ENCODE measurements at places on chromosomes 16 and 17.

GRCh38 chr17:32445971-32446370 is 1.7 kb downstream of the PSMD11 start:
- DNase-seq, result no peak

DNA sequence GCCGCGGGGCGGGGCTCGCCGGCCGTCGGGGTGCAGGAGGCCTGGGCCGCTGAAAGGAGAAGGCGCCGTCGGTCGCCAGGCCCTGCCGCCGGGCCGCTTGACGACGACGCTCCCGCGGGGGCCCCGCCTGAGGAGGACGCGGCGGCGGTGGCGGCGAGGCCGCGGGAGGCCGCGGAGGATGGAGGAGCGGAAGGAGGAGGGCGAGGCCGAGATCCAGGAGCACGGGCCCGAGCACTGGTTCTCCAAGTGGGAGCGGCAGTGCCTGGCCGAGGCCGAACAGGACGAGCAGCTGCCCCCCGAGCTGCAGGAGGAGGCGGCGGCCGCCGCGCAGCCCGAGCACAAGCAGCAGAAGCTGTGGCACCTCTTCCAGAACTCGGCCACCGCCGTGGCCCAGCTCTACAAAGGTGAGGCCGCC is 430 bp downstream of the HAPSTR1 start:
- no peak for DNase-seq

DNA sequence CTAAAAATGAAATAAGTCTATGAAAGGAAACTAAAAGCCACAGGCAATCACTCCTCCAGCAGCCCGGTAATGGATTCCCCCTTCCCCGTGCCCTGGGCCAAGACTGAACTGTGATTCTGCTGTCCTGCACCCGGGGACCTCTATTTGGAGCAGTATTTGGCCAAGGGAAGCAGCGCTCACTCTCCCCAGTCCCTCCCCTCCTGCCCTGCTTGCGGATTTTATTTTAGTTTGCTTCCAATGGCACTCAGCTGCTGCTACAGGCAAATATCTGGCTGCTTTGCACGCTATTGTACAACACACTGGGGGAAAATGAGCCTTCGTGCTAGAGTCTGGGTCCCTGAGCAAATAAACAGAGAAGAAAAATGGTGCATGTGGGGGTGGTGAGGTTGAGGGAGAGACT is 975.7 kb upstream of the RBFOX1 start:
- no peak for DNase-seq

DNA sequence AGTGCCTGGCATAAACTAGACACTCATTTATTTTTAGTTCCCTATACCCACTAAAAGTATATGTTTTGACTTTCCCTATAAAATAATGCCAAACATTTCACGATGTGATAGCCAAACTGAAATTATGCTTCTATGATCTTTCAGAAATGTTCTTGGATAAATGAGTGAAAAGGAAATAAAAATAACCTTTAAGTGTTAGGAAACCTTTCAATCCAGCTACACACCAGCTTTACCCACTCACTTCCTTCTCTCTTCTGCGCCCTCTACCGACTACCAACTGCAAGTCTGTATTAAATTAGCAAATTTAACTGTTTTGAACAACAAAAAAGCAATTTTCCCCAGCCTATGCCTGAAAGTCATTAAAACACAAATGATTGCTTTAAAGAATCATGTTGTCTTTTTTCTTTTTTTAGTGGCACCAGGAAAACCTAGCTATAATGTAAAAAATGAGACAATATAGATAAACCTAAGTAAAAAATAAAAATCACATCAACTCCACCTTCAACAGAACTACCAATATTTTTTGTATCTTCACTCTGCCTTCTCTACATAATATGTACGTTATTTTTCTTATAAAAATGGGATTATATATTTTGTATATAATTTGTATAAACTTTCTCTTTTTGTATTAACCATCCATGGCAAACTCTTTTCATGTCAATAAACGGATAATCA is 13.2 kb upstream of the TMEM100 start:
- DNase-seq, result no peak

GRCh38 chr17:59688008-59688407 is 19.2 kb downstream of the PTRH2 start:
- no peak for DNase-seq

DNA sequence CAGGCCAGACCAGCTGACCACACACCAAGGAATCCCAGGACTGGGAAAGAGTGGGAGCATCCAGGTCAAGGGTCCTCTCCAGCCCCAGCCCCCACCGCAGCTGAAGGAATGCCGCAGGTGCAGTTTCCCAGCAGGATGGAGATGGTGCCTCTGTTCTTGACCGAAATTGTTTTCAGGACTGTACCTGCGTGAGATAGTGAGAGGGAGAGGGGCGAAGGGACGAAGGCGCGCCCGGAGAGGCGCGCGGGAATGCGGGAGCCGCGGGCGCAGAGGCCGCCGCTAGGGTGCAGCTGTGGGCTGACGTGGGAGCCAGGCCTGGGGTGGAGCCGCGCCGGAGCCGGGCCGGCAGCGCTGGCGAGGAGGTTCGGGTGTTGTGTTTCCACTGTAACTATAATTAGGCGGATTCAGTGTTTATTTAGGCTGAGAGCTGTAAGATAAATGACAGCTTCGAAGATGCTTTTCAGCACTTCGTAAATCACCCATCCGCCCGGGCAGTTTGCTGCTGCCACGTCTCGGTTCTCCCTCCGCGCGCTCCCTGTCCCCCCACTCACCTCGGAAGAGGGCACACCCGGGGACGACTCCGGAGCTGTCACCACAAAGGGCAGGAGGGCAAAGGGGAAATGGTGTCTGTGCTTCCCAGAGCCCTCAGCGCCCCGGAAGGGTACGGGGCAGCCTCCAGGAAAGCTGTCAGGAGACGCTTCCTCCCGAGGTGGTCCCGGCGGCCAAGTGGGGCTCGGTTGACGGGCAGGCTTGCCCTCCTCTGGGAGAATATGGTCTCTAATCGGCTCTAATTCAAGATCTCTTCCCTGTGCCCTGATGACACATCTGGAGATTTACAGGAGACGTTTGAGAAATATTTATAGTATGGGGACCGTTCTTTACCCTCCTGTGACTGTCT is 38.2 kb downstream of the HOXB1 start:
- DNase-seq, result peak; percentile 42

GRCh38 chr17:75691371-75691791 is 24.2 kb downstream of the SAP30BP start:
- DNase-seq, result no peak

- no peak for DNase-seq
Measured at GRCh38 chr17:30586818-30587595, 109.8 kb downstream of the GOSR1 start.

- DNase-seq, result no peak
Measured at GRCh38 chr16:15708096-15708495, 58.1 kb downstream of the NDE1 start.

GRCh38 chr17:51540151-51540550 is 279.8 kb downstream of the UTP18 start:
- DNase-seq, result no peak

DNA sequence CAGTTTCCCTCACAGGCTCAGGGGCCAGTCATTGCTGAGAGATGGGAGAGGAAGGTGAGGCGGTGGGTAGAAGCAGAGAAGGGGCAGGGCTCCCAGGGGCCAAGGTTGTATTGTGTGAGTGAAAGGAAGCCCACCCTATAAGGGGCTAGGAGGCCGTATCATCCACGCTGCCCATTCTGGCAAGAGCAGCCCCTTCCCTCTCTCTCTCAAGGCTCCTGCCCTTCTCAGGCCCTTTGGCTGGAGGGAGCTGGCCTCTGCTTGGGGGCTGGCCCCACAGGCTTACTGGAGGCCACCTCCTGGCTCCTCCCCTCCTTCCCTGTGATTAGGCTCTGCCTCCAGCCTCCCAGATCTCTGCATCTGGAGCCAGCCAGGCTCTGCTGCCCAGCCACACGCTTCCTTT is 7.6 kb downstream of the TBKBP1 start:
- DNase-seq, result no peak

GRCh38 chr17:48213797-48214196 is 106.2 kb downstream of the SNX11 start:
- no peak for DNase-seq

GRCh38 chr16:2341456-2342447 is 1.2 kb upstream of the ABCA3 start:
- DNase-seq, result no peak

DNA sequence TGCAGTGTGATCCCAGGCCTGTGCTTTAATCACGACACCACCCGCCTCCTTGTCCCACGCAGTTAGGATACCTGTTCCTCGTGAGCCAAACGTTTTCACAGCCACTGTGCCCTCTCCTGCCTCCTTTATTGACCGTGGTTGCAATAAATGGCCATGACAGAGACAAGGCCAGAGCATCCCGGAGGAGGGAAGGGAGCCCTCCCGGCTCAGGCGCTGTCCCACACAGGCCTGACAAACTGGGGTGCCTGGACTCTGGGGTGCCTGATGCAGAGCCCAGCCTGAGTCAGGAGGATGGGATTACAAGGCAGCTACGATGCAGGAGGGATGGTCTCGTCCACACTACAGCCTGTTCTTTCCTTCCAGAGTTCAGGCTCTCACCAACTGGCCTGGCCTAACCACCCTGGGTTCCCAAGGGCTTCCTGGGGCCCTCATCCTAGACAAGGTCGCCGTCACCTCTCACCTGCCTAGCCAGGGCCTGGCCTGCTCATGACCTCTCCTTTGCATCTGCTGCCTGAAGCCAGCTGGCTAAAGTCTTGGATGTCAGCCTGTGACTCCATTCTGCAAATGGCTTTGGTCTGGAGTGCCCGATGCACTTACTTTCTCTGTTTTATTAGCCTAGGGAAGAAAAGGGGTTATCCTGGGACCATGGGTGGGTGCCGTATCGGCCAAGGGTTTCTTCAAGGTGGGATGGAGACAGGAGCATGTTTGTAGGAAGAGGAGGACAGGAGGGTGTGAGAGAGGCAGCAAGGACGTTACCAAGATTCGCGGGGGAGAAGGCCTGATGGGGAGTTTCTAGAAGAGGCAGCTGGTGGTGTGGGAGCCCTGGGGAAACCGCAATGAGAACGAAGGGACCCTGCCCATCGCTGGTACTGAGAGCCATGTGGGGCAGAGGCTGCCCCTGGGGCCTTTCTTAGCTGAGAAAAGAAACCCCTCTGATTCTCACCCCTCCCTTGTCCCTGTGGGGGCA is 234.3 kb upstream of the TNRC6C start:
- DNase-seq, result no peak

GRCh38 chr17:72646176-72646575 is 446.3 kb downstream of the SLC39A11 start:
- DNase-seq, result no peak

DNA sequence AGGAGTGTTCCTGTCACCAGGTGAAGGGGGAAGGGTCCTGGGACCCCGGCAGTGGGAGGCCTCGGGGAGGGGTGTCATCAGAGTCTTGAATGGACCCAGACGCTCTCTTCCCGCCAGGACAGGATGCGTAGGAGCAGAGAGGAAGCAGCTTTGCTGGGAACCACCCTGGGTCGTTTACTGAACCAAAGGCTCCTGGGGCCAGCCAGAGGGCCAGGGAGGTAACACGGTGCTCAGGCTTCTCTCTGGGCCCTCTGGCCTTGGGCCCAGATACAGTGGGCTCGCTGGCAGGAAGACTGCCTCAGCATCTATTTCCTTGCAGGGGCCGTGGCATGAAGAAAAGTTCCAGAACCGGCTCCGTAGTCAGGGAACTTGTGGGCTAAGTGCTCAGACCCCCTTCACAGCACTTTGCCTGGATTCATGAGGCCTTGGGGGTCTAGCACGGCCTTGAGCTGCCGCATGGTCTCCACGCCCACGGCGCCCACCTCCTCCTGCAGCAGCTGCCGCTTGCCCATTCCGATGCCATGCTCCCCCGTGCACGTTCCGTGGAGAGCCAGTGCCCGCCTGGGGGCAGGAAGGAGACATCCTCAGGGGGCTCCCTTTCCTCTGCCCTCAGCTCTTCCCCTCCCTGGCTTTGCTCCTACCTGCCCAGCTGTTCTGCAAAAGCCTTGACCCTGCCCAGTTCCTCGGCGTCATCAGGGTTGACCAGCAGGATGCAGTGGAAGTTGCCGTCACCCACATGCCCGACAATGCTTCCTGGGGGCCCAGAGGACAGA is 4.4 kb downstream of the LDHD start:
- DNase-seq, result no peak

DNA sequence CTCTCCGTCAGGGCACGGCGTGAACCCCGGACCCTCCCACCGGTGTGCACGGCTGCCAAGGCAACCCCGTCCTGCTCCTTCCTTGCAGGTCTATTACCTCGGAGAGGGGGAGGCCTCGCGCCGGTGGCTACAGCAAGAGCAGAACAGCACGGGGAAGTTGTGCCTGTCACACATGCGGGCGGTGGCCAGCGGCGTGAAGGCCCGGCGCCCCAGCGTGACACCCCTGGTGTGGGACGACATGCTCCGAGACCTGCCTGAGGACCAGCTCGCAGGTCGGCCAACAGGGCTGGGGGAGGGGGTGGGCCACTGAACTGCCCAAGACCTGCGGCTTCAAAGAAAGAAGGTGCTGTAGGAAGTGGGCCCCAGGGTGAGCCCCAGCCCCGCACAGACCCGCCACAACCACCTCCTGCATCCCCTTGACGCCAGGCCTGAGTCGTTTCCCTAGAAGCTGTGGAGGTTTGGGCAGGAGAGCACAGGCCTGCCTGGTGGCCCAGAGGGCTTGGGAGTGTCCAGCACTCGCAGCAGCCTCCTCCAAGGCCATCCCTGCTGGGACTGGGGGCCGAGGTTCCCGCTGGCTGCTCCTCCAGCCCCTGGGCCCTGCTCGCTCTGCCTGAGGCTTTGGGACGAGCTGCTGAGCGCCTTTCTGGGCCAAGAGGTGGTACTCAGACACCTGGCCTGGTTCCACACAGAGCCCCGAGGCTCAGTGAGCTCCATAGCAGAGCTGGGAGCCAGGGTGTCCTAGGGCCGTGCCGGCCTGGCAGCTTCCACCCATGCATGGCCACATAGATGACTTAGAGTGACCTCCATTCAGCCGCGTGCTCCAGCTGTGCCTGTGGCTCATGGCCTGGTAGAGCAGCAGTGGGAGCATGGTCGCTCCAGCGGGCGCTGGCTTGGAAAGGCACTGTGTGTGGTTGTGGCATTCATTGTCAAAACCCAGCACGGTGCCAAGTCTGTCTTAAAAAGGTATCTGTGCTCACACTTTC is 14.7 kb downstream of the CYBC1 start:
- DNase-seq, result no peak

DNA sequence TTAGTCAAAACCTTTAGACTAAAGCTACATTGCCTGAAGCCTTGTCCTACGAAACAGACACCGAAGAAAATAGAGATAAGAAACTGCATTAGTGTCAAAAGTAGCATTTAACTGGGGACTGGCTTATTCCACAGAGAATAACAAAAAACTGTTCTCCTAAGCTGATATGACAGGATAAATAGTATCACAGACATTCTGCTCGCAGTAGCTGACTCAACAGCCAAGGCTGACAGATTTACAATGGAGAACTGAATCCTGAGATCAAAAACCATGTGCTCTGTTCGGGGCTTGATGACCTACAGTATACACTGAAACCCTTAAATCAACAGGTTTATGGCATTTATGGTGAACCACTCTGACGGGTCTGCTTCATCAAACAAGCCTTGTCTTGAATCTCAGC is 25.5 kb downstream of the ADAMTS18 start:
- DNase-seq, result no peak

DNA sequence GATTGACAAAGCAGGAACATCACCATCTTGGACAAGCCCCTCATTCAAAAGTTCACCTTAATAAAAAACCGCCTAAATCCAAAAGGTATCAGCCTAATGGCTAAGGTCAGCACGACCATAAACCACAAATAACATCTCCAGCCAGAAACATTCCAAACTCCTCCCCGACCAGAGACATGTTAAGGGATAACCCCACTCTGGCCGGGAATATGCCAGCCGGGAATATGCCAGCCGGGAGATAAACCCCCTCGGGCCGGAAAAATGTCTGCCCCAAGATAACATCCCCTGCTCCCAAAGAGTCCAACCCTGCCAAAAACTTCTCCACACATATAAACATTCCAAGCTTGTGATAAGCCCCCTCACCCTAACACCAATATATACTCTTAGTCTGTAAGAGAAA is 1.4 kb downstream of the DHX33 start:
- no peak for DNase-seq

GRCh38 chr17:40340880-40341807 is 23.4 kb downstream of the GJD3 start:
- peak; percentile 75 for DNase-seq

Measured in stimulated activated CD8-positive, alpha-beta memory T cell treated with anti-CD3 and anti-CD28 coated beads, Interleukin-2, amount 100 ng/mL, for 1 hour (primary cell).